AG04450 (cell line): ENCODE measurements at places on chromosomes 2 and 18. TPM values are rescaled to one million over a fixed set of nuclear protein-coding genes. Genes with fewer than 3 reads are reported as not detected.

The TSHZ1 gene
- polyA plus RNA-seq = 3.9 and 5.5 TPM in 2 replicates

The ZNF385B gene
- polyA plus RNA-seq = not detected in 2 replicates

GRCh38 chr2:11299439-11299838 lies 45.0 kb downstream of the ROCK2 start:
- DNase-seq = no peak

GRCh38 chr2:140988597-140988996 lies 1142.2 kb downstream of the LRP1B start:
- DNase-seq = no peak

GRCh38 chr2:113698892-113699447 lies 57.5 kb downstream of the SLC35F5 start:
- no peak for DNase-seq
